ENCODE measurements at places on chromosomes 6 and 20. TPM values are rescaled to one million over a fixed set of nuclear protein-coding genes. Genes with fewer than 3 reads are reported as not detected.

DNA sequence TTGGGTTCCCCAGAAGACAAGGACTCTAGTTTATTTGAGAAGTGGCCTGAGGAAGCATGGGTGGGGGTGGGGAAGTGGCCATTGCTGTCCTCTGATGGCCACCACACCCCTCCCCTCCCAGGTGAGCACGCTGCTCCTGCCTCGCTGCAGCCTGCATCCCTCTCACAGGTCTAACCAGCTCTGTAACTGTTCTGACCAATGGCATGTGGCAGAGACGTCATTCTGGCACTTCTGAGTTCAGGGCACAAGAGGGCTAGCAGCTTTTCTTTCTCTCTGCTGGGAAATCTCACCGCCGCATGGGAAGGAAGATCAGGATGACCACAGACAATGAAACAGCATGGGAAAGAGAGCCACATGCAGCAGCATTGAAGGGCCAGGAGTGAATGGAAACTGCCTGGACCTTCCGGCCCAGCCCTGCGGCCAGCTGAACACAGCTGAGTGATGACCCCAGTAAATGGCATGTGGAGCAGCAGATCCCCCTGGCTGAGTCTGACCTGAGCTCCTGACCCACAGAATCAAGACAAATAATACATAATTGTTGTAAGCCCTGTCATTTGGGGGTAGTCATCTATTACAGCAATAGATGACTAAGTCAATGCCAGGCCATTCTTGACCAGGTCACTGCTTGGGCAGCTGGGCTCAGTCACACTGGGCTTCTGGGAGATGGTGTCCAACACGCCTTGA is 179.8 kb downstream of the LINC00237 start:
- DNase-seq: no peak

HLA-DRB5 gene
- total RNA-seq: not detected

TFAP2B gene
- total RNA-seq: 16.7 TPM

CRIP3 gene
- total RNA-seq: 0.47 TPM

OR2H2 gene
- not detected for total RNA-seq

DNA sequence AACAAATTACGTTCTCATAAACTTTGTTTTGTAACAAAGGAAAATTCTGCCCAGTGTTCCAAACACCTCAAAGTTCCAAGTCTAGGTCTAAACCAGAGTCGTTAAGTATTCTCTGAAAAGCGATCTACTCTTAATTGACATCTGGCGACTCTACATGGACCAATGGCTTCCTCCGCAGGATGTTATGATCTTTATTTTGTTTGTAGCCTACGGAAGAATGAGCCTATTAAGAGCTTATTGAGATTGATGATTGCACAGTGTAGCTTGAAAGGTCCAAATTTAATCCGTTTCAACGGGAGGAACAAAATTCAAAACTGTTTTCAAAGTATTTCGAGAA is 61.1 kb downstream of the FAM217A start:
- DNase-seq: no peak

DNA sequence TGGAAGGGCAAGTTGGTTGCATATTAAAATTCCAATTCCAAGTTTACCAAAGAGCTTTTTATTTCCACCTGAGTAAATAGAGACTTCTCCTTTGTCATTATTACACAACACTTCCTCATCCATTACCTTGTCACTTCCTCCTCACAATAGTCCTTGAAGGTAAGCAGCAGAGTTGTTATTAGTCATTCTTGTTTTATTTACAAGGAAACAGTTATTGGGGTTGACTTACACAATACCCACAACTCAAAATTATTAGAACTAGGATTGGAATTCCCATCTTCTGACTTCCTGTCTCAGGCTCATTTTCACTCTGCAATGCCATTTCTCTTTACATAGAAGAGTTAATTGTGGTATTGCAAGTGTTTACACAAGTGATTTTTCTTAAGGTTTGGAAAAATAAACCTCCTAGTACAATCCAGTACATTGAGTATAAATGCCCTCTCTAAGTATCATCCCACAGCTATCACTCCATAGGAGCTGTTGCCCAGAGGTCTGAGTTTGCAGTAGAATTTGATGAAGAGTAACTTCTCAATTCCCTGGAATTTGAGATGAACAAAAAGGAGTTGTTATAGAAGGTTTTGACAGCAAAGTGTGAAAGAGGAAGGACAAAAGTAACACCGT is 28.9 kb upstream of the MTRF1L start:
- no peak for DNase-seq

KCNK5 gene
- total RNA-seq: not detected

Measured in chondrocyte (in vitro differentiated cells).